Stomach (tissue), 19 donors: ENCODE measurements at places on chromosomes 1 and 21. TPM values are rescaled to one million over a fixed set of nuclear protein-coding genes. Genes with fewer than 3 reads are reported as not detected.

- DNase-seq, result no peak
- no peak overlapping the region for H3K27ac ChIP-seq
- H3K27me3 ChIP-seq, result no peaks in the 10 kb centered on the region
Observed at GRCh38 chr1:150015651-150016131, 5.2 kb upstream of the OTUD7B start.

- H3K36me3 ChIP-seq, result no peaks in the 10 kb centered on the region
- H3K4me1 ChIP-seq, result peaks cover 11% of the 10 kb centered on the region
- no peak for DNase-seq
Observed at GRCh38 chr21:42495765-42496119, 282 bp downstream of the RSPH1 start.

DNA sequence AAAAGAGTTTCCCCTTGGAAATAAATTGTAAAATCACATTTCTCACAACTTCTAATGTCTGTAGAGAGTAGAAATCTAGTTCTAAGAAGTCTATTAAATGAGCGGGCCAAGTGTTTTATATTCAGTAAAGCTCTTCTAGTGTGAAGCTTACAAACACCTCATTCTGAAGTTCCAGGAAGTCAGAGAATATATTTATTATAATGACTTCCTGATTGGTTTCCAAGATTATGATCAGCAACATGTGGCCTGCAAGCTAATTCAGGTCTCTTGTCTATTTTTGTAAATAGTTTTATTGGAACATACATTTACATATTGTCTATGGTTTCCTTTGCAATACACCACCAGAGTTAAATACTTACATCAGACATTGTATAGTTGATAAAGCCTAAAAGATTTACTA, 603.9 kb downstream of the AMY1C start:
- no peak overlapping the region for H3K27ac ChIP-seq
- H3K27me3 ChIP-seq, result no peaks in the 10 kb centered on the region
- no peaks in the 10 kb centered on the region for H3K4me1 ChIP-seq
- H3K4me3 ChIP-seq, result no peak overlapping the region

DNA sequence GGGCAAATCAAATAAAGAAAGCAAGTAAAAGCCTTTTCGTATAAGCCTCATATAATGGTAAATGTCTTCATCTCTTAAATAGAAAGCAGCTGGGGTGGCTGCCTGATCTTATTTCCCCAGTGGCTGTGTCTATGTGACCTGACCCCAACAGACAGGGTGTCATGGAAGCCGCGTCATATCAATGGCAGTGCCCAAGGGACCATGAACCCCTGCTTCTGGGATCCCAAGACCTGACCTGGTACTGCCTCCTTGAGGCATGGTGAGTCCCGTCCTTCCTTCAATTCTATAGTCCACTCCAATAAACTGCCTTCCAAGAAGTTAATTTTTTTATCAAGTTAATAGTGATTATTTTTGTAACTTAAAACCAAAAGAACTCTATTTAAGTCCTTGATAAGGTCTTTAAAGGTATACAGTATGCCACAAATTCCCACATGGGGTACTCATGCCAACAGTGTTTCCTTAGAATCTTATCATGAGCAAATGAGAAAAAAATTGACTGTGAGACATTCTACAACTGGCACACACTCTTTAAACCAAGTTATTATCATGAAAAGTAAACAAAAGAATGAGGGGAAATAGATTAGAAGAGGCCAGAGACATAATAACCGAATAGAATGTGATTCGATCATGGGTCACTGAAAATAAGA, 104.6 kb downstream of the ADSS2 start:
- H3K27ac ChIP-seq, result peak overlapping the region; percentile 43
- no peaks in the 10 kb centered on the region for H3K36me3 ChIP-seq
- no peak for DNase-seq
- H3K4me3 ChIP-seq, result no peak overlapping the region
- peaks cover 7% of the 10 kb centered on the region for H3K4me1 ChIP-seq

- no peaks in the 10 kb centered on the region for H3K27me3 ChIP-seq
- no peak overlapping the region for H3K4me3 ChIP-seq
- DNase-seq, result no peak
Observed at GRCh38 chr1:147486876-147487656, 54.2 kb upstream of the BCL9 start.

DNA sequence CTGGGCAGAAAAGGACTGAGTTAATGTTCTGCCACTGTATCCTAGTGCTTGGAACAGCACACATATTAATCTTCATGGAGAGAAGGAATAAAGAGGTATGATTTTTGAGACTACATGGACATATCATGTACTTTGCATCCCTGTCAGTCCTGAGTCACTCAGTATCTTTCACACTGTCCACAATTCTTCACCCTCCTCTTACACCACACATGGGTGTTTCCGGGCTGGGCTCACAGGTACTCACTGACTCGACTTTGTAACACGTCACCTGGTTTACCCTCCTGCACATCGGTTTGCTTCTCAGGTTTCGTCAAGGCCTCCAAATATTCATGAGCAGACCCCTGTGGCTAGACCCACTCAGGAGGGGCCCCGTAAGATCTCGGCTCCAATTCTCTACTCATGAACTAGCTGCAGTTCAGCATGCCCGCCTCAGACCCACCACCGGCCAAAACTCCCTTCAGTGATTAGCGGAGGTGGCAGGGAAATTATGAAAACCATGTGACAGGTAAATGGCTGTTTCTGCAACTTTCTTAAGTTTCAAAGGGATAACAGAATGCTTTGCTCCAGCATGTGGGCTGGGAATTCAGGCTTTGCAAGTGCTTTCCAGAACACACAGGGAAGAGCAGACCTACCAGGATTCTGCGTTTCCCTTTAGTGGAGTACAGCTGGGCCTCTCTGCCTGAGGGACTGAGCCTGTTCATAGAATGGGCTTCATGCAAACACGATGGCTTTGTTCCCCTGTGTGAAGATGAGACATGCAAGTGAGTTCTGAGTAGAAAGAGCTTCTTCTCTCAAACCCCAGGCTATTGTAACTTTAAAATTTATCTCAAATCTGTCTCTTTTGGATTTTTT, 31.3 kb upstream of the TRABD2B start:
- H3K27ac ChIP-seq, result no peak overlapping the region
- H3K4me1 ChIP-seq, result no peaks in the 10 kb centered on the region
- no peak for DNase-seq
- H3K4me3 ChIP-seq, result no peak overlapping the region
- no peaks in the 10 kb centered on the region for H3K36me3 ChIP-seq

GRCh38 chr1:158286941-158287346, 2.8 kb upstream of the CD1C start:
- H3K4me3 ChIP-seq, result no peak overlapping the region
- no peak for DNase-seq
- no peak overlapping the region for H3K27ac ChIP-seq
- H3K4me1 ChIP-seq, result no peaks in the 10 kb centered on the region

DNA sequence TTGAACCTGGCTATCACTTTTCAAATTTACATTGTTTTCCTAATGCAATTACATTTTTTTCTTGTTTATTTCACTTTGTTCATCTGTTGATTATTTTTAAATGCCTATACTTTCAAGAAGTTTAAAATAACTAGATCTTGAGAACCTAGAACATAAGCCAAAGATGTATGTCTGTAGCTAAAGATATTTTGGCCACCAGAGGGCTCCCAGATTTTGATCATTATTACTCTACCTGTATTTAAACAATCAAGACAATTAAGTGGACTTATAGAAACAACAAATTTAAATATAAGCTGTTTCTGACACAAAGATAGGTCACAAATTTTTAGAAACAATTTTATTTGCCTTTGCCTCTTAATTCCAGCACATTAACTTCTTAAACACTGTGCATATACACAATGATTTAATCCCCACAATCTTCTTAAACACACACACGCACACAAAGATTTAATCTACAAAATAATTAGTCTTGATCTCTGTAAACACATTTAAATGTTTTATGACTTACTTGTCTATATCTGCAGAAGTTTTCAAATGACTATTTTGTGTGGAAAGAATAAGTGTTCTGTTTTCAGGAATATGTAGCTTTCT, 380.0 kb downstream of the DSCAM start:
- no peak overlapping the region for H3K4me3 ChIP-seq
- no peaks in the 10 kb centered on the region for H3K27me3 ChIP-seq
- no peak for DNase-seq
- no peak overlapping the region for H3K27ac ChIP-seq
- no peaks in the 10 kb centered on the region for H3K36me3 ChIP-seq
- no peaks in the 10 kb centered on the region for H3K4me1 ChIP-seq

- no peaks in the 10 kb centered on the region for H3K4me1 ChIP-seq
- H3K27me3 ChIP-seq, result peaks cover 32% of the 10 kb centered on the region
- no peak overlapping the region for H3K27ac ChIP-seq
- H3K36me3 ChIP-seq, result no peaks in the 10 kb centered on the region
Observed at GRCh38 chr1:197890936-197891335, 11.5 kb upstream of the C1orf53 start.

- H3K27ac ChIP-seq, result no peak overlapping the region
- H3K4me3 ChIP-seq, result no peak overlapping the region
- no peaks in the 10 kb centered on the region for H3K27me3 ChIP-seq
- peaks cover 16% of the 10 kb centered on the region for H3K4me1 ChIP-seq
- H3K36me3 ChIP-seq, result no peaks in the 10 kb centered on the region
Observed at GRCh38 chr1:109528712-109529111, 11.0 kb upstream of the GPR61 start.

- H3K36me3 ChIP-seq, result no peaks in the 10 kb centered on the region
- peaks cover 6% of the 10 kb centered on the region for H3K4me1 ChIP-seq
- no peak overlapping the region for H3K4me3 ChIP-seq
- H3K27me3 ChIP-seq, result no peaks in the 10 kb centered on the region
Observed at GRCh38 chr1:99758073-99758511, 8.3 kb downstream of the FRRS1 start.

- DNase-seq, result no peak
- no peak overlapping the region for H3K4me3 ChIP-seq
- H3K27me3 ChIP-seq, result peaks cover 8% of the 10 kb centered on the region
- peaks cover 19% of the 10 kb centered on the region for H3K36me3 ChIP-seq
- H3K27ac ChIP-seq, result no peak overlapping the region
Observed at GRCh38 chr1:161195171-161195570, 3.7 kb downstream of the ADAMTS4 start.

- no peaks in the 10 kb centered on the region for H3K27me3 ChIP-seq
- H3K4me1 ChIP-seq, result no peaks in the 10 kb centered on the region
- no peaks in the 10 kb centered on the region for H3K36me3 ChIP-seq
- no peak overlapping the region for H3K4me3 ChIP-seq
- no peak for DNase-seq
- no peak overlapping the region for H3K27ac ChIP-seq
Observed at GRCh38 chr1:93753791-93754763, 72.4 kb upstream of the BCAR3 start.

- no peak for DNase-seq
- H3K4me3 ChIP-seq, result no peak overlapping the region
- no peaks in the 10 kb centered on the region for H3K4me1 ChIP-seq
- no peaks in the 10 kb centered on the region for H3K36me3 ChIP-seq
- H3K27ac ChIP-seq, result no peak overlapping the region
Observed at GRCh38 chr1:231943084-231943483, 316.5 kb downstream of the DISC1 start.

DNA sequence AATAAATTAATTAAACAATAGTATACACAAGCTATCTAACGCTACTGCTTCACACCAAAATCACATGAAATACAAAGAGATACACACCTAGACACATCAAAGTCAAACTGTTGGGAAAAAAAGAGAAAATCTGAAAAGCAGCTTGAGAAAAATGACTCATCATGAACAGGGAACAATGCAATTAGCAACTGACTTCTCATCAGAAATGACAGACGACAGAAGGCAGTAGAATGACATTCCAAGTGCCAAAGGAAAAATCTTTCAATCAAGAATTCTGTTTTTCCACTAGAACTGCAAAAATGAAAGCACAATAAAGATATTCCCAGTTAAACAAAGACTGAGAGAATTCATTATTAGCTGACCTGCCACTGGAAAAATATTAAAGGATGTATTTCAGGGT, 57.2 kb downstream of the CAPN9 start:
- DNase-seq, result no peak
- H3K4me3 ChIP-seq, result no peak overlapping the region
- no peak overlapping the region for H3K27ac ChIP-seq
- peaks cover 7% of the 10 kb centered on the region for H3K36me3 ChIP-seq
- no peaks in the 10 kb centered on the region for H3K4me1 ChIP-seq

- no peak overlapping the region for H3K4me3 ChIP-seq
- H3K4me1 ChIP-seq, result peaks cover 33% of the 10 kb centered on the region
- H3K27ac ChIP-seq, result no peak overlapping the region
- no peaks in the 10 kb centered on the region for H3K27me3 ChIP-seq
- H3K36me3 ChIP-seq, result no peaks in the 10 kb centered on the region
Observed at GRCh38 chr1:30760596-30761324, 3.2 kb upstream of the LAPTM5 start.

DNA sequence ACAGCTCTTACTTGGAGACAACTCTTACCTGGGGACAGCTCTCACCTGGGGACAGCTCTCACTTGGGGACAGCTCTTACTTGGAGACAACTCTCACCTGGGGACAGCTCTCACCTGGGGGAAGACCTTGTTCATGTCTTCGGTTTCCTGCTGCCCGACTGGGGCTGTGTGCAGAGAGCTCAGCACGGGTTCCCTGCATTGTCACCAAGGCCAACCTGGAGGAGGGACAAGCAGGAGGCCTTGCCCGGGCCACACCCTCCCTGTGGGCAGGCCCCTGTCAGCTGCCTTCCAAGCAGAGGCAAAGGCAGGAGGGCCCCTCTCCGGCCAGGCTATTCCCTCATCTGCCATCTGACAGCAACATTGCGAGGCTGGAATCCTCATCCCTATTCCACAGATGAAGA, at the start of gene LDLRAD1:
Gene LDLRAD1, minus strand, starts transcription at position 208 of the 400 bp plus-strand sequence. Its CDS starts 74 bp downstream, at position 134.
- no peak within 1 kb of the TSS for H3K4me3 ChIP-seq
- H3K36me3 ChIP-seq, result no peaks in the 10 kb centered on the region
- H3K27ac ChIP-seq, result peak within 1 kb of the TSS; percentile 58
- no peaks in the 10 kb centered on the region for H3K27me3 ChIP-seq

GRCh38 chr1:27299385-27300271, 22.3 kb upstream of the TMEM222 start:
- no peak overlapping the region for H3K4me3 ChIP-seq
- DNase-seq, result peak; percentile 48
- no peaks in the 10 kb centered on the region for H3K27me3 ChIP-seq
- peaks cover 44% of the 10 kb centered on the region for H3K4me1 ChIP-seq

DNA sequence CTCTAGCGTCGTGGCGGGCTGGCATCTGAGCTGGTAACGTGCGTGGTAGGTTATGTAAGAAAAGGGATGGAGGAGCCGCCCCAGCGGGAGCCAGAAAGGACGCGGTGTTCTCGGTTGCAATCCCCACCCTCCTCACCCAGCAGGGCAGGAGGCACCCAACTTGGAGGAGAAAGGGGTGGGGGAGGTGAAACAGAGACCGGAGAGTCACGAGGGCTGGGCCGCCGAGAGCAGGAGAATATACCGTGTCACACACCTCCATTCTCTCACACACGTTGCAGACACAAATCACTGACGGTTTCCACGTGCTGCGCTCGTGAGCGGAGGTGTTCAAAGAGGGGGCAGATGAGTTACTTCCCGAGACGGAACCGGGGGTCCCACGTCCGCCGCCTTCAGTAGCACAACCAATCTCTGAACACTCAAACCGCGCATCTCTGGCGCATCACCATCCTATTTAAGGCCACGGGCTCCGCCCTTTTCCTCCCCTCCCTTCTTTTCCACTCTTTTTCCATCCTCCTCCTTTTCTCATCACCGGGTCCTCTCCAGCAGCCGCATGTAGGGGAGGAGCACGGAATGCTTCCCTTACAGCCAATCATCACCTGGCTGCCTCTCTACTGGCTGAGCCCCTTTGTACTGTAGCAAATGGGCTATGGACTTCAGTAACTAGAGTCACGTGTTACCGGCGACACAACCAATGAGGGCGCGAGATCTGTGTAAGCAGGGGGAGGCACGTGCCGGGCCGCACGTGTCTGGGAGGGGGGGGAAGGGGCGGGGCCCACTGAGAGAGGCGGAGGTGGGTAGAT, at the start of gene CIART:
Gene CIART, plus strand, starts transcription at position 797 of the 800 bp plus-strand sequence. CDS start 714 bp downstream, outside the sequence.
- peaks cover 21% of the 10 kb centered on the region for H3K4me1 ChIP-seq
- peak; percentile 98 for DNase-seq
- H3K27ac ChIP-seq, result peak within 1 kb of the TSS; percentile 79
- H3K36me3 ChIP-seq, result peaks cover 19% of the 10 kb centered on the region
- H3K27me3 ChIP-seq, result no peaks in the 10 kb centered on the region
- H3K4me3 ChIP-seq, result peak within 1 kb of the TSS; percentile 68

Gene KCTD3
- total RNA-seq, result 30.9 TPM

Gene FLG
- total RNA-seq, result not detected

Gene OR2W3
- not detected for total RNA-seq

Gene BTBD8
- total RNA-seq, result 12.5 TPM
